Fibroblast of the conjunctiva (primary cell): ENCODE measurements at places on chromosomes 6 and 20.

DNA sequence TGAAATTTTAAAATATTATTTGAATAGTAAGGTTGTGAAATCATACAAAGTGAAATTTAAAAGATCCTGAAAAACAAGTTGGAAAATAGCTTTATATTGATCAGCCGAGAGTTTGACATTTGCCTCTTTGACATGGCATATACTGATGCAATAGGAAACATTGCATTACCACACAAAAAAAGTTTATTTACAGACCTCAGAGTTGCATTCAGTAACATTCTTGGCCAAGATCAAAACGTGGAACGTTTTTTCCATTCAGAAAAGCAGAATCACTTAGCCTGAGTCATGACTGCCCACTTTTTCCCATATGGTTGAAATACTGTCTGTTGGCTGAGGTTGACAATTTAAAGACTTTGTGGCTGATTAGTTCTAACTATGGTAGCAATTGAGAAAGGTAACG lies 55.1 kb upstream of the BACH2 start:
- peak; percentile 50 for DNase-seq

DNA sequence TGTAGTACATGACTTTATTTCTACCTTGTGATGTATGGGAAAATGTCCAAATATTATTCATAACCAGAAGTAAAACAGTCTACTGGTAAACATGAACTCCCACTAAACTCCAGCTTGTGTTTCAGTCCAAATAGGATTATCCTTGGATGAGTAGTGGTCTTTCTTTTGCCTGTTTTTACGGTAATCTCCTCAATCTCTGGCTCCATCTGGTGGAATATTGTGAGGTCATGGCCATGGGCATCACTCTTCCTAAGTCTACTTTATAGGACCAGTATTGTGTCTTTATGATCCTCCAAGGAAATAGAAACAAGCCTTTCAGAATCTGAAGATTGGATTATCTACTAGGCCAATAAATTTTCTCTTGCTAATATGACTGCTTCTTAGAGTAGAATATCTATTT lies 505.0 kb downstream of the BMP2 start:
- DNase-seq = no peak

DNA sequence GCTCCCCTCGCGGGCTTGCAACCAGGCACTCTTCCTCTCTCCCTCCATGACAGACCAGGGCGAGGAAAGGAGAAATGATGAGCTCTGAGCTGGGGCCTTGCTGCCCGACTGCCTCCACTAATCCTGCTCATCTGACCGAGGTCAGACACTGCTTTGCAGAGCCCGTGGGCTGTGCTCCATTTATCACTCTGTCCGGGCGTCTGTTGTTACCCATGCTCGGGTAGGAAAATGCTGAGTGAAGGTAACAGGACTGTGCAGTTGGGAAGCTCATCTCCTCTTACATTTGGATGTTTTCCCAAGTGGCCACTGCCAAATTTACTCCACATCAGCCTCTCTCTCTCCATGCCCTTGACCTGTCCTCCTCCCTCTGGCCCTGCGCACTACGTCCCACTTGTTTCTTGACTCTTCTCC lies 14.6 kb downstream of the RPS6KA2 start:
- DNase-seq = no peak

GRCh38 chr20:10970109-10970508 lies 296.3 kb upstream of the JAG1 start:
- no peak for DNase-seq
